Stimulated activated CD8-positive, alpha-beta memory T cell treated with anti-CD3 and anti-CD28 coated beads, Interleukin-4, amount 100 ng/mL, for 4 hours (primary cell): ENCODE measurements at places on chromosomes 12 and 14.

DNA sequence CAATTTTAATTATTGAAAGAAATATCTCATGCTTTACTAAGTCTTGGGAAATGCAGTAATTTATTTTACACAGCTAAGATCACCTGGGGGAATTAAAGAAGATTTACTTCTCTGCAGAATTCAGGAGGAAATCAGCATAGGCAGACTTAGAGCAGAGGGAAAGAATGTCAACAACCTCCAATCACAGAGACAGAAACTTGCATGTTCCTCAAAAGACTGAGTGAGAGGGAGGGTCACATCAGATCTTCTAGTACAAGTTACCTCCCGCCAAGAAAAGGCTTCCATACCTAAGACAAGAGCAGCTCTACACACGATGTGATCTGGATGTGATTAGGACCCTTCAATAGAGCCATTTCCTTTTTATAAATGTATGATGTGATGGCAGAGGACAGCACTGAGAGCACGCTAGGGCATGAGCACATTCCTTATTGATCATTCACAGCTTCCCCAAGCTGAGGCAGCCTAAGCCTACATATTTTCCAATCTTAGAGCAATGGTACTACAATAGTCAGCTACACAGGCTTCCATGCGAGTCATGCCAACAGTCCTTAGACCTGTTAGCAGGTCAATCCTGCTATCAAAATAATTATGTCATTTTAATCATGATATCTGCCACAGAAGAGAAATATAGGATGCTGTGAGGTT, 403.3 kb downstream of the ETNK1 start:
- no peak for DNase-seq

DNA sequence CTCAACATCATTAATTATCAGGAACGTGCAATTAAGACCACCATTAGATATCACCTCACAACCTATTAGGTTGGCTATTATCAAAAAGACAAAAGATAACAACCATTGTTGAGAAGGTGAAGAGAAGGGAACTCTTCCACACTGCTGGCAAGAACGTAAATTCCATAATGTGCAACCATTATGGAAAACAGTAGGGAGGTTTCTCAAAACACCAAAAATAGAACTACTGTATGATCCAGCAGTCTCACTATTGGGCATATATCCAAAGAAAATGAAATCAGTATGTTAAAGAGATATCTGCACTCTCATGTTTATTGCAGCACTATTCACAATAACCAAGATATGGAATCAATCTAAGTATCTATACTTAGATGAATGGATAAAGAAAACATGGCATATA, 51.6 kb upstream of the OR4E1 start:
- no peak for DNase-seq

DNA sequence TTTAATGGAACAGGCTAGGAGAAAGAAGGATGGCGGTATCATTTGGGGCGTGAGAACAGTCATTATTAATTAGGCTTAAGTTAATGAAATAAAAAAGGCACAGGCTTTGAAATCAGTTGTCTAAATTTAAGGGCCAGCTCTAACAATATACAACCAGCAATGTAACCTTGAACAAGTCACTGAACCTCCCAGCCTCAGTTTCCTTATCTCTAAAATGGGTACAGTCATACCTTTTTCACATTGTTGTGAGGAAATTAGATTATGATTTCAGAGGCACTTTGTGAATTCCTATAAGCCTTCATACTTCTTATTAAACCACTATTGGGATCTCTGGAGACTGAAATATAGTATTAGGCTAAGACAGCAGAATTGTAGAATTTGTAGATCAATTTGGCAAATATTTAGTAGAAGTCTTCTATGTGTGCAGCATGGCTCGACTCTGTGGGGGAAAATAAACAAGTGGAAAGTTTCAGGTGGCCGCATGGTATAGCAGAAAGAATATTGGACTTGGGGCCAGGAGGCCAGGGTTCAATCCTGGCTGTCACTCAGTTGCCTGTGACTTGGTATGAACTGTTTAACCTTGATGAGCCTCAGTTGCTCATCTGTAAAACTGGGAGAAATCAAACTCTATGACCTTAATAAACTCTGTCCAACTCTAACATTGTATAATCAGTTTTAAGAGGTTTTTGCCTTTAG, 117.7 kb downstream of the ETV6 start:
- no peak for DNase-seq

GRCh38 chr12:54616933-54617680, 17.6 kb downstream of the LACRT start:
- DNase-seq: no peak

DNA sequence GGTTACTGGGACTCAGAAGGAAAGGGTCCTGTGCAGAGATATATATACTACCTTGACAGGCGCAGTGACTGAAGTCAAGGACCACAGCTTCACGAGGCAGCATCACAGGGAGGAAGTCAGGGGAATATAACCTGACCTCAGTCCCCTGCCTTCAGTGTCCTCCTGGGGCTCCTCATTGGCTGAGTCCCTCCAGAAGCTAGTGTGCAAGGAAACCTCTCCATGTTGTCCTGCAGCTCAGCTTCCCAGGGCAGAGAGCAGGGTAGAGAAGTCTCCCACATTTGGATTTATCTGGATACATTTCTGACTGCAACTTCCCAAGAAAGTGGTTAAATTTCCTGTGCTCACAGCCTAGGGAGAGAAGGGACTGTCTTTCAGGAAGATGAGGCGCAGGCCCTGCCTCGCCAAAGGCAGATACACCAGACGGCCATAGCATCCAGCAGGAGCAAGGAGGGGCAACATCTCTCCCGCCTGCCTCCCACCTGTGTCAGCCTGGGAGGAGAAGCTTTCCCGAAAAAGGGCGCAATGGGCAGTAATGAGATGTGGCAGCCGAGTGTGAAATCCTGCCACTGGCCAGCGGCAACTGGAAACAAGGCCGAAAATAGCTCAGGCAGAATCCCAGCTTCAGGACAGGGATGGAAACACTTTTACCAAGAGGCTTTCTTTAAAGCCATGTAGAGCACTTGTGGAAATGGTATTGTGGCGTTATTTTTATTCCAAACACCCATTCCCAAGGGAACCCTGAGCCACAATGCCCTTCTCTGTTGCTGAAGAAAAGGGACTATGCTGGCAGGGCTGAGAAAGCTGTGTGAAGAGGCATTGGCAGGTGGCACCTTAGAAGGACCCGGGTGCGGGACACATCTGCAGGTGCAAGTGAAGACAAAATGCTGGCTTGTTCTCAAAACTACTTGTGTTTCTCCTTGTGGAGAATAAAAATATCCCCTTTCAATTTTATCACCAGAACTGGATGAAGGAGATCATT, 54.9 kb upstream of the HIF1A start:
- no peak for DNase-seq

- no peak for DNase-seq
Observed at GRCh38 chr12:124884587-124885438, 21.1 kb upstream of the SCARB1 start.

DNA sequence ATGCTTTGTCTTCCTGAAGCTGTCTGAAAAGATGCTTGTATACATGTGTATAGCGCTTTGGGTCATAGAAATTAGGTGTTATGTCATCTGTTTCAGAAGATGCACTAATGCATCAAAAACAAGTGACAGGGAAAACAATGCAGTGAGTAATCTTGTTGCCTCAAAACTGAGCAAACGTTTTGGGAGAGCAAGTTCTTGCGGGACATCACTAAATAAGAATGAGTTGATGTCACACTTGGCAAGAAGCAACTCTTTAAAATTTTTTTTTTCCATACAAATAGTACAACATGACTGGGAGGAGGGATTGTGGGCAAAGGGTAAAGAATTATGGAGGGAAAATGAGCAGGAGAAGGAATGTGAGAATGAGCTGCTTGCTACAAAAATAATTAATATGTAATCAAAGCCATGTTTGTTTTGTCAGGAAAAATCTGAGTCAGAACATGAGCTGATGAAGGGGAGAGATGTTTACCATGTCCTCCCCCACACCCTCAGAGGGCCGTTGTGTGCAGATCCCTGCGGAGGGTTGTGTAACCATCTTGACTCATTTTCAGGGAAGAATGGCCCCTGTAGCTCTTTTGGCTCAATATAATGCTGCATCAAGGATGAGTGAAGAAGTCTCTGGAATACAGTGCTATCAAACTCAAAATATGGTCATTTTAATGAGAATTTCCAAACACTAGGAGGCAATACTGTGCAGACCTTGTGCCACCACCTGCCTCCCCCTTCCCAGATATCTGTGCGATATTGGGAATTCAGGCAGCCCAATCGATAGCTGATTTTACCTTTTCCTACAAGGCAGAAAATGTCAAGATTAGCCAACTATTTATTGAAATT, 41.4 kb downstream of the BORCS5 start:
- DNase-seq: no peak

- DNase-seq: no peak
Observed at GRCh38 chr12:130086797-130087196, 75.5 kb upstream of the FZD10 start.

DNA sequence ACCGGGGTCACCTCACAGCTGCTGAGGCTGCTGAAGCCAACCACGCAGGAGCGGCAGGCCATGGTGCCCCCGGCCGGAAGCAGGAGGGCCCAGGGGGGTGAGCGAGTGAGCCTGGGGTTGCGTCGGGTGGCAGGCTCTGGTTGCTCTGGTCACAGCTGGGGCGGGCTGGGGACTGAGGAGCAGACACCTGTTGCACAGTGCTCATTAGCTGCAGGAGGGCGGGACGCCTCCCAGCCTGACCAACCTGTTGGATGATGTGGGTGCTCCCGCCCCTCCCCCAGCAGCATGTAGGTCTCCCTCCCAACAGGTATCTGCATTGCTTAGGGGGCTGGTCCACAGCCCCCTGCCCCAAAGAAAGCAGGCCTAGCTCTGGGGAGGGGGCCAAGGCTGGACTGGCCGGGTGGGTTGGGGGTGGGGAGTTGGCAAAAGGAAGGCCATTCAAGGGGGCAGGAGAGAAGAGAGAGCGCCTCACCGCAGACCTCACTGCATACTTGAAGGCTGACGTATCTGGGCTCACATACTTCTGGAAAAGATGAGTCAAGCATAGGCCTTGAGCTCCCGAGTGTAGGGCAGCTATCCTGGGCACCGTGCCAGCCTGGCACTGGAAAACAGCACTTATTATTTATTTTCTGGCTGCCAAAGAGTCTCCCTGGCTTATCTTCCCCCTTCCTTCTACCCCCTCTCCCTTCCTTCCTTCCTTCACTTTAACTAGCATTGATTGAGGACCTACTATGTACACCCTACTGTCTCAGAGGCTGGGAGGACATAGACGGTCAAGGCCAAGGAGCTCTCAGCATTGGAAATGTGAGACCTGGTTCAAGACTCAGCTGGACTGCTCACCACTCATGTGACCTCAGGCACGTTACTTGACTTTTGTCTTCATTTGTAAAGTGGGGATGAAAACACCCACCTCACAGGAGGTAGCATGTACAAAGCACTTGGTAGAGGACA, at the start of gene KRT80:
Gene KRT80, minus strand, starts transcription at position 174 of the 951 bp plus-strand sequence. Its CDS starts 112 bp downstream, at position 62.
- DNase-seq: no peak
